Stromal cell of bone marrow (primary cell): ENCODE measurements at places on chromosomes 2 and 18.

GRCh38 chr2:215535741-215536140 is 99.9 kb upstream of the FN1 start:
- DNase-seq, result no peak

GRCh38 chr2:97724073-97724410 is 10.7 kb downstream of the ZAP70 start:
- DNase-seq, result no peak

- no peak for DNase-seq
These were observed 441.5 kb downstream of the MTX2 start for GRCh38 chr2:176710657-176711186.

DNA sequence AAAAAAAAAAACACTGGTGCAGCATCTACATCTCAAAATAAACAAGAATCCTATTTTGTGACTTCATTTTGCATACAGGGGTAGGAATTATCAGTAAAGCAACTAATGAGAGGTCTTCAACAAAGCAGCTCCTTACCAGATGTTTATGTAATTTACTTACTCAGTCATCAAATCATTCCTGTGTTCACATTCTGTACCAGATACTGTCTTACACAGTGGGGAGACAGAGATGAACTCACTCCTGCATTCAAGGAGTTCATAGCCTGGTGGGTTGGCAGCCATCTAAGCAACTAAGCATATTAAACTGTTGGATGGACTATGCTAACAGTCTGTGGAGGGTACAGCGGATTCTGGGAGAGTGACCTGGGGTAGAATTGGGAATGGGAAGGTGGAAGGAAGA is 169.0 kb downstream of the OSR1 start:
- DNase-seq, result no peak

- no peak for DNase-seq
These were observed 8.2 kb upstream of the RBM44 start for GRCh38 chr2:237790353-237790752.

GRCh38 chr2:240369801-240370585 is 65.5 kb upstream of the GPC1 start:
- peak; percentile 44 for DNase-seq

GRCh38 chr2:239813261-239814115 is 211.7 kb downstream of the NDUFA10 start:
- DNase-seq, result no peak

GRCh38 chr18:8912348-8913326 is 189.9 kb upstream of the NDUFV2 start:
- no peak for DNase-seq

- no peak for DNase-seq
These were observed 105.8 kb downstream of the SOCS6 start for GRCh38 chr18:70394672-70395071.

DNA sequence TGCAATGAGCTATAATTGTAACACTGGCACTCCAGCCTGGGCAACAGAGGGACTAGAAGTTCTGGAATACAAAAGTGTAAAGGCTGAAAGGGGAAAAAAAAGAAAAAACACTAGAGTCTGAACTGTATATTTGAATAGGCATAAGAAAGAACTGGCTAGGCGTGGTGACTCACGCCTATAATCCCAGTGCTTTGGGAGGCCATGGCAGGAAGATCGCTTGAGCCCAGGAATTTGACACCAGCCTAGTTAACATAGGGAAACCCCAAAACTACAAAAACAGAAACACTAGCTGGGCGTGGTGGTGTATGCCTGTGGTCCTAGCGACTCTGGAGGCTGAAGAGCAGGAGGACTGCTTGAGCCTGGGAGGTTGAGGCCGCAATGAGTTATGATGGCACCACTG is 70.6 kb downstream of the SAP130 start:
- DNase-seq, result no peak

DNA sequence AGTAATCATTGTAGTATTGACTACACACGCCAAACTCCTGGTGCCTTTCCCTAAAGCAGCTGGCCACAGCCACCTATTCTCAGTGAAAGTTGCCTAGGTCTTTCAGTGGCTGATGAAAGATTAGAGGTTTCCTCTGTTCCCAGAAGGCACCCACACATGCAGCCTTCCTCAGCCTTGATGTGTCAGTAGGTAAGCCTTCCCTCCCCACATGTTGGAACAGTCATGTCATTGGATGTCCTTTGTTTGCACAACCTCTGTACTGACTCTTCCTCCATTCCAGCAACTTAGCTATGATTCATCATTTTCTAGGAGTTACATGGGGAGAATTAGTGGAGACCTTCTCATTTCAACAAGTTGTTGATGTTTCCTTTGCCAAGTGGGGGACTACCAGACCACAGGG is 630.8 kb upstream of the SLC39A10 start:
- no peak for DNase-seq

- DNase-seq, result peak; percentile 19
These were observed 592 bp downstream of the ME2 start for GRCh38 chr18:50879302-50880118.

DNA sequence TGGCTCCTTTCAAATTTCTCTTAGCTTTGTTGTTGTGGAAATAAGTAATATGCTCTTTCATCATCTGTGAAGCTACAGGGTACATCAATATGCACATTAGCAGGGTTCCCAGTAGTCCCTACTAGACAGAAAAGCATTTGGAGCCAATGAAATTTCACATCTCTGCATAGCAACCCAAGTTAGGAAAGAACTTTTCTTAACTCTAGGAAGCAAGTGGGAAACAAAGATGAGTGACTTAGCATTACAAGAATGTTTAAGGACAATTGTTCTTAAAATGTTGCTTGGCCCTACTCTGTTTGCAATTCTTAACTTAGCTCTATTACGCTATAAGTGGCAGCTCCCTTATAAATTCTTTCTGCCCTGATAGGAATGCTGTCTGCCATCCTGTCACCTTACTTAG is 39.6 kb downstream of the ZEB2 start:
- DNase-seq, result no peak

GRCh38 chr18:22451796-22452195 is 34.1 kb upstream of the CTAGE1 start:
- no peak for DNase-seq

- DNase-seq, result no peak
These were observed 277.0 kb upstream of the MAP2 start for GRCh38 chr2:209146682-209147320.

DNA sequence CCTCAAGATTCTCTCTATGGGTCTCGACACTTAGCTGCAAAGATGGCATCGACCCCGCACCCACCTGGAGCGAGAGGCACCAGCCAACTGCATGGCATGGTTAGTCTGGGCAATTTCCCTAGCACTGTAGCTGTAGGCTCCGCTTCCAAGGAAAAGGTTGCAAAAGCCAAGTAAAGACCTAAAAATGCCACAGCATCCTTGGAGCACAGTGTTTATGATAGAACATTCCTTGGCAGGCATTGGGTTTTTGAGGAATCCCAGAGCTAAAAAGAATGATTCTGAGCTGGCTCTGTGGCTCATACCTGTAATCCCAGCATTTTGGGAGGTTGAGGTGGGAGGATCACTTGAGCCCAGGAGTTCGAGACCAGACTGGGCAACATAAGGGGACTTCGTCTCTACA is 22.9 kb downstream of the QPCT start:
- DNase-seq, result no peak

DNA sequence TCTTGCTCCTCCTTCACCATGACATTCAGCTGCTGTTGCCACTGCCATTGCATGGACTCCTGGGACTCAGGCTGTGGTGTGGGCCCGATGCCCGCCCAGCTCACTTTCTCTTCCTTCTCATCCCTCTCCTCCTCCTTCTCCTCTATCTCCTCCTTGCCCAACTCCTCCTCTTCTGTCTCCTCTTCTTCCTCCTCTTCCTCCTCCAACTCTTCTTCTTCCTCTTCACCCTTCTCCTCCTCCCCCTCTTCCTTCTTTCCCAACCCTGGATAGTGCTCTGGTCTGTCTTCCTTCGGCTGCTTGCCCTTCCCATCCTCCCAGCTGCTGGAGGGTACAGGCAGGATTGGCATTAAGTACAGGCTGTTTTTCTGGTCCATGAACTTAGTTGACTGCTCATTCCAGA is 10.8 kb upstream of the CRYBA2 start:
- DNase-seq, result no peak

DNA sequence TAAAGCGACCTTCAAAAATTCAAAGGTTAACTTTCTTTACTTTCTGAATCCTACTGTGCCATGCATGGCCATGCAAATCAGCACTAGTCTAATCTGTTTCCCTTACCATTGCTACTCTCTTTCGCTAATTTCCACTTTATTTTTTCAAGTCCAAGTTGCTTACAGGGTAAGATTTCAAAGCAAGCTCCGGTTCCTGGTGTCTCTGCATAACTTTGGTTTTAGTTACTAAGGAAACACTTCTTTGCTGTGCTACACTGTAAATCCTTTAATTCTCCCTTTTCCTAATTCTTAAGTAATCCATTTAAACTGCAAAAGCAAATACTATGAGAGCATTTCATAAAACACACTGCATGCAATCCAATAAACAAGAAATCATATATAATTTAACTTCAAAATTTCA is 383.5 kb upstream of the LYPD1 start:
- no peak for DNase-seq

GRCh38 chr18:44090453-44090852 is 590.2 kb upstream of the SETBP1 start:
- no peak for DNase-seq

DNA sequence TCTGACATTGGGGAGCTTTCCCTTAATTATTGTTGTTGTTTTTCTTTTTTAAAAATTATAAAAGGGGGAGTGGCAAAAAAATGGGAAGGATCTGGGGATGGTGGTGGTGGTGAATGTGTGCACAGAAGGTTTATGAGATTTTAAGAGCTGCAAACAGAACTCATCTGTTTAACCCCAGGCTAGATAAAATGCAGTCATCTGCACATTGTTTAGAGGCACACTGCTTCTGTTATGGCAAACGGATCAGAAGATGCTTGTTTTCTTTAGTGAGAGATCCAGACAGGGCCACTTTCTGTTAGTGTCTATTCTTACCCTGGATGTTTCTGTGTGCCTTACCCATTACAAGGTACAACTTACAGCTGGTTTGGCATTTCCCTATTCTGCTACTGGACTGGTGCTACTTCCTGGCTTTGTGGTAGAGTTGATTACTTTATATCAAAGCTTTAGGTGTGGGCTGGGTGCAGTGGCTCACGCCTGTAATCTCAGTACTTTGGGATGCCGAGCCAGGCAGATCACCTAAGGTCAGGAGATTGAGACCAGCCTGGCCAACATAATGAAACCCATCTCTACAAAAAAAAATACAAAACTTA is 68.2 kb upstream of the NRP2 start:
- no peak for DNase-seq

DNA sequence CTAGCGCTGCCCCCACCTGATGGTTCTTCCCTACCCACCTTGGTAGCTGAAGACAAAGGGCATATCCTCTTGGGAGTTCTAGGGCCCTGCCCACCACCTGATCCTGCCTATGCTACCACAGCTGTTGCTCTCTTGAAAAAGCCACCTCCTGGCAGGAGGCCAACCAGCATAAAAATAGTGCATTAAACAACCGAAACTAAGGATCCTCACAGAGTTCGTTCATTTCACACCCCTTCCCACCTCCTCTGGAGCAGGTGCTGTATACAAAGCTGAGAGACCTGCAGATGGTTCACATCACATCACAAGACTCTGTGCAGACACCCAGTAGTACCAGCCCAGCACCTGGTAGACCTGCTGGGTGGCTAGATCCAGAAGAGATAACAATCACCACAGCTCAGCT is 1348.0 kb upstream of the TMEFF2 start:
- DNase-seq, result no peak

DNA sequence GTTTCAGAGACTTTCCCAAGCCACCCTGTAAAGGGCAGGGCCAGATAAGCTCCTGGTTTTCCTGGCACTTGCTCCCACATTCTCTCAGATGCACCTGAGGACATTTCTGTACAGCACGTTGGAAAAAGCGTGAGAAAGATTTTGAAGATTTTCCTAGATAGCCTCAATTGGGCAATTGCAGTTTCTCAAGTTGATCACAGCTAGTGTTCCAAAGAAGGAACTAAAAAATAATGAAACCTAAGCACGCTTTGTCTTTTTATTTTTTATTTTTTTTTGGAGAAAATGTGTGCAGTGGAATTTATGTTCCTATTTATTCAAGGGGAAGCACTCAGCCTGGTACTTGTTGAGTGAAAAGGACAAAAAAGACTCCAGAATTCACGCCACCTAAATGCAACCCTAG is 429.1 kb downstream of the RNF144A start:
- DNase-seq, result no peak

GRCh38 chr2:224875841-224876240 is 159.7 kb upstream of the CCDC195 start:
- DNase-seq, result no peak

GRCh38 chr2:138103156-138103555 is 138.9 kb downstream of the HNMT start:
- no peak for DNase-seq

DNA sequence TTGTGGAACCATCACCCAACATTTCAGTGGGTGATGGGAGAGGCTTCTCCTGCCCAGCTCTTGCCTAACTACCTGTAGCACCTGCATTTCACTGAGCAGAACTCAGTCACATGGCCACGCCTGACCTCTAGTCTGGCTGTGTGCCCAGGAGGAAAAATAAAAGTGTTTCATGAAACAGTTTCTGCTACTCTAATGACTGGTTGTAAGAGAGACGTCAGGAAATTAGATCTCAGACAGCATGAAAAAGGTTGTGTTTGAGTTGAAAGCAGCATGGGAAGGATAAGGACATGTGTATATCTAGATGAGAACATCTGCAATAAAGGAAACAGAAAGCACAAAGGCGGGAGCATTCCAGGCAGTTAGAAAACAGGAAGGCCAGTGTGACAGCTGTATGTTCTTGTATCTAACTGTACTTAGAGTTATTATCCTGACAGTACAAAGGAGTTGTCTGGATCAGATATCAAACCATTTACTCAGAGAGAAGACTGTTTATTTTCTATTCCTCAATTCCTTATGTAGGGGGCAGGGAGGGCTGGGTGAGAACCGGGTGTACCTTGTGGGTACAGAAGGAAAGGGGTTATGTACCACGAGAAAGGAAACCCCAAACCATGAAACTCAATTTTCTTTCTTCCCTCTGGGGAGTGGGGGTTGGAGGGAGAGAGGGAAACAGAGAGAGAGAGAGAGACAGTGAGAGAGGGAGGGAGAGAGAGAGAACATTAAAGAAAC is 307.4 kb upstream of the VWC2L start:
- no peak for DNase-seq

DNA sequence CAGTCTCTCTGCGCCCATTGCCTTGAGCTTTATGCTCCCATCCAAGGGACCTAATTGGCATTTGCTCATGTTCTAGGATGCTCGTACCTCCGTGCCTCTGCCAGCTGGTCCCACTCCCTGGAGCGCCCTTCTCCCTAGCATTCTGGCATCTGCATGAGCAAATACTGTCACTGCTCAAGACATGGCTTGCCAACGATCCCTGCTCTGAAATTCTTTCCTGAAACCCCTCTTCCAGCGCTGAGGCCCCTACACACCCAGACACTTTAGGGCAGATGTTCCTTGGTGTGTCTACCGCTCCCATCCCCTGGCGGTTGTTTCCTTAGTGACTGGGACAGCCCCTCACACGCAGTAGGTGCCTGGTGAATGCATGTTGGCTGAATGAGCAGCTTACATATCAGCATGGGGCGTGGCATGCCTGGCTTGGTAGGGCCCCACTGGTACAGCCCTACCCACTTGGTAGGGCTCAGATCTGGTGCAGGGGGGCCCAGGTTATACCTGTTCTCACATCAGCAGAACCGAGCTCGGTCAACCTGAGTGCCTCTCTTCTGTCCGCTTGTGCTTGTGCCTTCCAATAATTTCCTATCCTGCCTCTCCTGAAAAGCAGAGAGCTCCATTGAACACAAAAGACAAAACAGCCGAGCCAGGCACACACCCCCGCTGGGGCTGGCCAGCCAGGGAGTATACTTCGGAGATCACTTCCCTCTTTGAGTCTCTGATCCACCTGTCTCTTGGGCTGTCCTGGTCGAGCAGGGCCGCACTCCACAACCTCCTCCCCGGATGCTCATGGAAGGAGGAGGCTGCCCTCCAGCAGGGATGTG is 59.2 kb downstream of the INHBB start:
- no peak for DNase-seq

GRCh38 chr18:70291295-70291574 is 2.4 kb downstream of the SOCS6 start:
- no peak for DNase-seq
